Esophagus squamous epithelium (tissue), 5 donors: ENCODE measurements at places on chromosomes 1 and 21. TPM values are rescaled to one million over a fixed set of nuclear protein-coding genes. Genes with fewer than 3 reads are reported as not detected.

SNIP1 gene
- 14.5 TPM for total RNA-seq

GBP3 gene
- 10.7 TPM for total RNA-seq

NUP210L gene
- total RNA-seq: not detected

SYCP1 gene
- not detected for total RNA-seq

NCF2 gene
- total RNA-seq: 23.1 TPM

TRAF5 gene
- total RNA-seq: 9.2 TPM

MYCL gene
- total RNA-seq: 27.6 TPM

ENAH gene
- 42.5 TPM for total RNA-seq
